ENCODE measurements at places on chromosomes 7 and 10. TPM values are rescaled to one million over a fixed set of nuclear protein-coding genes. Genes with fewer than 3 reads are reported as not detected.

DNA sequence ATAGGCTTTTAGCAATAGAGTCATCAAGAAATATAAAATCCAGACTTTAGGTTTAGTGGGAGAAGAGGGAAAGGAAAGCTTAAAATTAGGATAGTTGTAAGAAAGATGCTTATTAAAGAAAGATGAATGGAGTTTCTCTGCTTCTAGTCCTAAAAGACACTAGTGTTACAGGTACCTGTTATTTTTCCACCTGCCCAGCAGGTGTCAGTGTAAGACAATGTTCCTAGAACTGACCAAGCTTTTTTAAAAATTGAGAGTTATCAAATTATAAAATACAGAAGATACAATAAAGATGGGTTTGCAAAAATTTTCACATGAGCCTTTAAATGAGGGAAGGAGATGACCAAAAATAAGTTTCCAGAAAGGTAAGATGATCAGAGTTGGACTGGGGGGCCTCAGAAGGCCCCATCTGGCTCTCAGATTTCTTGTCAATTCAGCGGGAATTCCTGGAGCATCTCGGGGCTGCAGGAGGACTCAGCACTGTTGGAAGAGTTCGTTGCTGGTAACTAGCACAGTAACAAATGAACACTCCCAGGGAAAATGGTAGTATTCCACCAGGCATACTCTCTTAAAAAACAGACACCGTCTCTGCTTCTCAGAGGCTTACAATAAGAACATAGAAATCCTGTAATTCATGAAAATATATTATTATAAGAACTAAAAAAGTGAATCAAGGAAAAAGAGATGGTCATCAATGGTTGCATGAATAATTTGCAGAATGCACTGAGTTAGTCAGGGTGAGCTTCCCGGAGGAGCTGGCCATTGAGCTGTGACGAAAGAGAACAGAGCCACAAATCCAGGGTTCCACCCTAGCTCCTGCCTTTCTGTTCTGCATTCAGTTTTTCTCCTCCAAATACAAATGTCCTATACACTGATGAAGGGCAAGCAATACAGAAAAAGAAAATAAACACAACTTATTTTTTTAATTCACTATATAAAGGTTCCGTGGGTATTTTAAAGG is 71.8 kb upstream of the PIK3CG start:
- DNase-seq: peak; percentile 31

DNA sequence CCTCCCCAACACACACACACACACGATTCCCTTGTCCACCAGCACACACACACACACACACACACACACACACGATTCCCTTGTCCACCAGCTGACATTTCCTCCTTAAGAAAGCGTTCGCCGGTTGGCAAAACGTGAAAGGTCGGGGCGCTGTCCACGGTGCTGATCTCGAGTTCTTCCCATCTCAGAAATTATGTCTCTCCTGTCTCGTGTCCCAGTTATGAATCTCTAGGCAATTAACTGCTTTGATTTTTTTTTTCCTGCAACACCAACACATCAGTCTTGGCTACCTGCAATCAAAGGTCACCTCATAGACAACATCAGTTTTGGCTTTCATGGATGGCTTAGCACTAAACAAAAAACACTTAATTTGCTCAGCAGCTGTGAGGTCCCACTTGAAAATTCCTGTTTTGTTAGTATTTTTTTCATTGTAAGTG is 1.9 kb downstream of the INA start:
- peak; percentile 37 for DNase-seq

DNA sequence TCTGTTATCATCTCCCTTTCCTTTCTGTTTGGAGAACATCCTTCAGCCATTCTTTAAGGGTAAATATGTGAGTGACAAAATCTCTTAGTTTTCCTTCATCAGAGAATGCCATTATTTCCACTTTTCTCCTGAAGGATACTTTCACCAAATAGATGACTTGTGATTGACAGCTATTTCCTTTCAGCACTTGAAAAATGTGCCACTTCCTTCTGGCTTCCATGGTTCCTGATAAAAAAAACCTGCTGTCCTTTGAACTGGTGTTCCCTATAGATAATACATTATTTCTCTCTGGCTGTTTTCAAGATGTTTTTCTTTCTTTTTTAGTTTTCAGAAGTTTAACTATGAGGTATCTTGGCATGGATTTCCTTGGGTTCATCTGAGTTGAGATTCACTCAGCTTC is 79.7 kb downstream of the TBXAS1 start:
- no peak for DNase-seq

- DNase-seq: no peak
Measured at GRCh38 chr10:102608487-102608886, 35.8 kb upstream of the TRIM8 start.

DNA sequence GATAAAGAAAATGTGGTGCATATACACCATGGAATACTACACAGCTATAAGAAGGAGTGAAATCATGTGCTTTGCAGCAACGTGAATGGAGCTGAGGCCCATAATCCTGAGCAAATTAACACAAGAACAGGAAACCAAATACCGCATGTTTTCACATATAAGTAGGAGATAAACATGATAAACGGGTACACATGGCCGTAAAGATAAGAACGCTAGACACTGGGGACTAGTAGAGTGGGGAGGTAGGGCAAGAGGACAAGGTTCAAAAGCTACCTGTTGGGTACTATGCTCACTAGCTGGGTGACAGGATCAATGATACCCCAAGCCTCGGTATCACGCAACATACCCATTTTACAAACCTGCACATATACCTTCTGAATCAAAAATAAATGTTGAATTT is 113.7 kb downstream of the CSTF2T start:
- DNase-seq: no peak

DNA sequence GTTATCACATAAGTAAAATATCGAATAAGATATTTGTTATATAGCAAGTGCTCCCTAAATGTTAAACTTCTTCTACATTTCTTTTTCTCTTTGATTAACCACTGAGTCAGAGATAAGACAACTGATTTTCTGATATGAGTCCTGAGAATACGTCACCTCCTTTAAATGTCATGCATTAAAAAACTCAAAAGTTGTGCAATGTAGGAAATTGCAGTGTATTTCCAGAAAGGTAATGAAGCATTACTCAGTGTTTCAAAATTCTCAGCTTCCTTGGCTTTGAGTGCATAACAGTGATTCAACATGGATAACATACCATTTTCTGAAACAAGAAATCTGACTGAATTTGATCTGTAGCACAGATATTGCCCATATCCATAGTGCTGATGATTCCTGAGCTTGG is 155.8 kb downstream of the BMPER start:
- DNase-seq: no peak

DNA sequence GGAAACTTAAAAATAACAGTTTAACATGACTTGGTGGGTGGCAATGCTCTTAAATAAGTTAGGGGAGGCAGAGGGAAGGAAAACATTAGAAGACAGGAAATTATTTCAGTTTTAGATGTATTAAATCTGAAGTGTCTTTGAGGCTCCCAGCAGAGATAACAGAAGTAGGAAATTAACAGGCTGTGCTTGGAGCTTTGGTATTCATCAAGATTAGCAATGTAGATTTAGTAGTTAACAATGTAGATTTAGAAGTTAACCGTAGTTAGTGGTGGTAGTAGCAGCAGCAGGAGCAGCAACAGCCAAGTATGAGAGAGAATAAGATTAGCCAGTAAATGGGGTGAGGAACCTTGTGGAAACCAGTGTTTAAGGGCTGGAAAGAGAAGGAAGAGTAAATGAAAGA is 48.7 kb upstream of the UBN2 start:
- DNase-seq: no peak

DNA sequence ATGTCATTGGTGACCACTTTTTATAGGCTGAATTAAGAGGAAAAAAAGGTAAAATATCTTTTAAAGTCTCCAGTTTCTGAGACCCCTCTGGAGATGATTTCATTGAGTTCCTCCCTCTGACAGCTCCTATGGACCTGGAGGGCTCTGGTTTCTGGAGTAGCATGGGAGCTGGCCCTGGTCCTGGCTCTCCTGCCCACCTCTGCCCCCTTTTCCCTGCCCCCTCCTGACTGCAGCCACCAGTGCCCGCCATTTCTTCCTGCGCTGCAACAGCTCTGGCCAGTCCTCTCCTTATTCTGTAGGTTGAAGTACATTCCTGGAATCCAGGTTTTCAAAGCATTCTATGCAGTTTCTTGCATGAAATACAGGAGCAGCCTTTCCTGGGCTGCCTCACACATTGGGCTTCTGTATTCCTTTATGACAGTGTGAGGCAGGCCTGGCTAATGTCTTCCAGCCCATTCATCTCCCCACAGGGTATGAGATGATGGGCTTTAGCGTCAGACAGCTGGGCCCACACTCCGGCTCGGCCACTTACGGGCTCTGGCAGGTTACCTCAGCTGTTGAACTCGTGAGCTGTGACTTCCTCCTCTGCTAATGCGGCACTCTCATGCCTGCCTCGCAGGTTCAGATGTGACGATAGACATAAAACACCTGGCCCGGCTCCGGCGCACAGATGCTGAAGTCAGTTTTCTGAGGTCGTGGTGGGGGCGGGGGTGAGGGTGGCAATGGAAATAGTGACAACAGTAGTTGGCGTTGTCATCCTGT is 101.7 kb downstream of the MGMT start:
- DNase-seq: no peak

DNA sequence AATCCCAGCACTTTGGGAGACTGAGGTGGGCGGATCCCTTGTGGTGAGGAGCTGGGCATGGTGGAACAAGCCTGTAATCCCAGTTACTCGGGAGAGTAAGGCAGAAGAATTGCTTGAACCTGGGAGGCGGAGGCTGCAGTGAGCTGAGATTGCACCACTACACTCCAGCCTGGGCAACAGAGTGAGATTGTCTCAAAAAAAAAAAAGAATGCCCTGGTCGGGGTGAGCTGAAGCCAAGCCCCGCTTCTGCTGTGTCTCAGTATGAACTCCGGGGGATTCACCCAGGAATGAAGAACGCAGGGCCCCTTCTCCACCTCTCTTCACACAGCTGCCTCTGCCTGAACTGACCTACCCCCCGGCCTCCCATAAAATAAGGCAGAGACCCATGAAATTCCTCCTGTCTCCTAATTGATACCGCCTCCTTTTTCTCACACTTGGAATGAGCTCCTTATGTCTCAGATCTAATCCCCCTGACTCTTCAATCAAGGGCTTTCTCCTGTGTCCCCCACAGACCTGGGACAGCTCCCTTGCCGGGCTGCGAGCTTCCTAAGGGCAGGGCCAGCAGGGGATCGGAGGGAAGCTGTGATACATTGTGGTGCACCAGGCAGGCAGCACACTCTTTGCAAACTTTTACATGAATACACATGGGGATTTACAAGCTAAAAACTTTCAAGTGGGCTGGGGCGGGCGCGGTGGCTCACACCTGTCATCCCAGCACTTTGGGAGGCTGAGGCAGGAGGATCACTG is 911 bp upstream of the ZP3 start:
- no peak for DNase-seq

GRCh38 chr7:154568346-154568745 is 434.6 kb downstream of the PAXIP1 start:
- DNase-seq: no peak

DNA sequence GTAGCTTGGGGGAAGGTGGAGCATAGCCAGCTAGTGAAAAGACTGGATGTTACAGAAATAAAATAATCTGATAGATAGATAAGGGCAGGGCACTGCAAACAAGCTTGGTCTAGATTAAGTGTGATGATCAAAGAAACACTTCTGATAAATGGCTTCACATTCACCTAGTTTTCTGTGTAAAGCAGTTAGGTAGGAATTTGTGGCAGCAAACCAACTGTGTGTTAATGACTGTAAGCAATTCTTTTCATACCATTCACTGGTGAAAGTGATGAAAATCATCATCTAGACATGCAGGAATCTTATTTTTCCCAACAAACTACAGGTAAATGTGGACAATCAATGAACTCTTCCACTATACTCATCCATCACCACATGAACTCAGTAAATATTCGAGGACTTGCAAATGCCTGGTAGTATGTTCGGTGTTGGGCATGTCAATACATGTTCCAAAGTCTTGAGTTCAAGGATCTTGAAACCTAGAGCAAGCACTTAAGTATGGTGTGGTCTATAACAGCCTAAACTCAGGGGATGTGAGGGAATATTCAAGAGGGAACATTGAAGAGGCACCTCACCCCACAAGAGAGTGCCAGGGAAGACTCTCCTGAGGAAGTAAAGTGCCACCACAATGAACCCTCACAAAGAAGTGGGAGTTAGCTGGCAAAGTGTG is 20.5 kb downstream of the PON3 start:
- DNase-seq: no peak

GRCh38 chr10:21329995-21330627 is 195.4 kb downstream of the SKIDA1 start:
- peak; percentile 96 for DNase-seq

GRCh38 chr10:15150563-15150962 is 17.9 kb downstream of the NMT2 start:
- DNase-seq: no peak

DNA sequence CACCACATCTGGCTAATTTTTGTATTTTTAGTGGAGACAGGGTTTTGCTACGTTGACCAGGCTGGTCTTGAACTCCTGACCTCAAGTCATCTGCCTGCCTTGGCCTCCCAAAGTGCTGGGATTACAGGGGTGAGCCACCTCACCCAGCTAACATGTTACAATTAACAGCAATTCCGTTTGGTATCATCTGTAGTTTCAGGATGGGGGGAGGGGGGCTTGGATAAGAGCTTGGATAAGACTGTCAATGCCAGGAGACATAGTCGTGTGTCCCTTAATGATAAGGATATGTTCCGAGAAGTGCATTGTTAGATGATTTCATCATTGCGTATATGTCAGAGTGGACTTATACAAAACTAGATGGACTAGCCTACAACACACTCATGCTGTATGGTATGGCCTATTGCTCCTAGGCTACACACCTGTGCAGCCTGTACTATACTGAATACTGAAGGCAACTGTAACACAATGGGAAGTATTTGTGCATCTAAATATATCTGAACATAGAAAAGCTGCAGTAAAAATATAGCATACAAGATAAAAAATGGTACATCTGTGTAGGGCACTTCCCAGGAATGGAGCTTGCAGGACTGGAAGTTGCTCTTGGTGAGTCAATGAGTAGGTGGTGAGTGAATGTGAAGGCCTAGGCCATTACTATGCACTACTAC is 103.9 kb upstream of the TNS3 start:
- DNase-seq: no peak

DNA sequence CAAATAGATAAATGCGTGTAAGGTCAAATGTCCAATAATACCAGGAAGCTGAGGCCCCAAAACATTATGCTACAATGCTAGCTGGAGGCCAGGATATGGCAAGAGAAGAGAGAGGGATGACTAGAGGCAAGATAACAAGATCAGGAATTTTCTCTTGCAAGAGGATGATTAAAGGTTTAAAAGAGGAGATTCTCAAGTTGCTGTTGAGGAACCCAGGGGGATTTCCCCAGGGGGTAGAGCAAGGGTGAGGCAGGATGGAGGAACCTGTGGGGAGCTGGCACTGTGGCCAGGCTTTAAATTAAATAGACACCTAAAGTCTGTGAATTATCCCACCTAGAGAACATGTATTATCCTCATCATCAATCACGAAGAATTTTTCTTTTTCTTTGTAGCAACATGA is 3.4 kb upstream of the TAS2R60 start:
- no peak for DNase-seq

GRCh38 chr7:155917836-155918430 is 105.7 kb upstream of the SHH start:
- no peak for DNase-seq

Gene TSPAN15
- 51.0 TPM for total RNA-seq

Gene CISD1
- total RNA-seq: 85.7 TPM

Gene AGAP5
- not detected for total RNA-seq

Gene ACSM6
- not detected for total RNA-seq

Gene FEZF1
- total RNA-seq: not detected

Gene SEMA3A
- total RNA-seq: 10.2 TPM

Gene ESYT2
- 98.3 TPM for total RNA-seq

Gene CYP2E1
- total RNA-seq: not detected

Gene TMEM139
- 79.0 TPM for total RNA-seq

Gene ENKUR
- not detected for total RNA-seq

Gene MNX1
- total RNA-seq: 14.5 TPM

Gene TMEM196
- total RNA-seq: not detected

Gene NAT16
- not detected for total RNA-seq
